Fibroblast of the aortic adventitia (primary cell): ENCODE measurements at places on chromosomes 4 and X. TPM values are rescaled to one million over a fixed set of nuclear protein-coding genes. Genes with fewer than 3 reads are reported as not detected.

The RAB33A gene
- 3.0 TPM in 1 of 2 replicates, not detected in the other for total RNA-seq

DNA sequence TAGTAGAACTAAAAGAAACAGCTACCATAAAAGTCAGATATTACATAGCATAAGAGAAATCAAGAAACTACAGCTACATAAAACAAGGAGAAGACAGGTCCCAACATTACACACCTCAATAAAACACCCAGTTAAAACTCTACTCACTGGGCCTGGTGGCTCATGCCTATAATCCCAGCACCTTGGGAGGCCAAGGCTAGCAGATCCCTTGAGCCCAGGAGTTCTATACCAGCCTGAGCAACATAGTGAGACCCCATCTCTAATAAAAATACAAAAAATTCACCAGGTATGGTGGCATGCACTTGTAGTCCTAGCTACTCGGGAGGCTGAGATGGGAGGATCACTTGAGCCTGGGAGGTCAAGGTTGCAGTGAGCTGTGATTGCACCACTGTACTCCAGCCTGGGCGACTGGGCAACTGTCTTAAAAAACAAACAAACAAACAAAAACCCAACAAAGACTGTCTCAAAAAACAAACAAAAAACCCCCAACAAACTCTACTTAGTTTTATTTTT, 15.2 kb upstream of the TXLNG start:
- no peak for DNase-seq

GRCh38 chrX:34656467-34656841, 631 bp downstream of the TMEM47 start:
- DNase-seq = no peak

DNA sequence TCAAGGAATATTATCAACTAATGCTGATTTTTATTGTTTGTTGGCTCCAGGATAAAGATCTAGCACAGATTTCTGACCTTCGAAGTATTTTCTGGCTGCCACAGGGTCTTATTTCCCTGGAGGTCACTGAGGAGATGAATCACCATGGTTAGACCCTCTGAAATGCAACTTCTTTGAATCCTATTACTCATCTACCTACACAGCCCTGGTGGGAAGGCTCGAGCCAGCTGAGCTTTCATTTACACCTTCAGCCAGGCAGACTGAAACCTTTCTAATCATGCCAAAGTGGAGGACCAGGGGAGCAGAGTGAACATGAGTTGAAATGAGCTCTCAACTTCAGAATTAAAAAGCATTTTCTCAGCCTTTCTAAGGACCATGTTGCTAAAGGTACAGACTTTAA, 130.5 kb downstream of the SMIM20 start:
- no peak for DNase-seq

- DNase-seq = peak; percentile 65
Observed at GRCh38 chrX:46325312-46325877, 219.8 kb downstream of the ZNF674 start.

GRCh38 chr4:182600093-182600492, 317.1 kb downstream of the DCTD start:
- no peak for DNase-seq

DNA sequence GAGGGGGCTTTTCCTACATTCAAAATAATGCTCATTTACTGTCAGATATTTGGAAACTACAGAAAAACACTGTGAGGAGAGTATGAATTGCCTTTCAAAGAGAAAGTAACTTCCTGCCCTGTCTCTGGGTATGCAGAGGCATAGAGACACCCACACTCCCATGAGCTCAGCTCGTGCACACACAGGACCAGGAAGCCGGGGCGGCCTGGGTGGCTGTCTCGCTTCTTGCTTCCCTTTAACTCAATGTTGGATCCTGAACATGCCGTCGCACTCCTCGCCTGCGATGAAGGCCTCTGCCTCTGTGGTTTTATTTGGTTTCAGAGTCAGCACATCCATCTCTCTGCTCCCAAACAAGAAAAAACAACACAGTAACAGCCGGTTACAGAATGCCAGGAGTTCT, 40.1 kb upstream of the GPR78 start:
- no peak for DNase-seq

- DNase-seq = no peak
Observed at GRCh38 chr4:14152834-14153519, 525.5 kb upstream of the BOD1L1 start.

The BST1 gene
- total RNA-seq = 19.7 and 54.9 TPM in 2 replicates

DNA sequence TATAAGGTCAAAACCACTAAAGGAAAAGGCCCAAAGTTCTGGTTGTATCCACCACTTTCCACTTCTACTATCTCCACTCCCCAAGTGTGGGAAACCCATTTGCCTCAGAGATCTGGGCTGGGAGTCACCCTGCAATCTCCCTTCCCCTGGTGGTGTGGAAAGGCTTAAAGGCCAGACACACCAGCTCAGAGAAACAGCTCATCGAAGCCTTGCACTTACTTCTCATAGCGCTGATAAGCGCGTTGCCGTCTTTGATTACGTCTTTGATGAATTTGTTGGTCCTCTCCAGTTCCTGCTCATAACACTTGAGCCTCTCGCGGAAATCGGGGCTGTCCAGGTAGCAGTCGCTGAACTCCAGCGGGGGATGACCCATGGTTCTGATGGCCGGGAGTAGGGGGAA, 647 bp downstream of the OPHN1 start:
- DNase-seq = peak; percentile 56

- DNase-seq = no peak
Observed at GRCh38 chr4:37765741-37766140, 60.7 kb upstream of the PGM2 start.

DNA sequence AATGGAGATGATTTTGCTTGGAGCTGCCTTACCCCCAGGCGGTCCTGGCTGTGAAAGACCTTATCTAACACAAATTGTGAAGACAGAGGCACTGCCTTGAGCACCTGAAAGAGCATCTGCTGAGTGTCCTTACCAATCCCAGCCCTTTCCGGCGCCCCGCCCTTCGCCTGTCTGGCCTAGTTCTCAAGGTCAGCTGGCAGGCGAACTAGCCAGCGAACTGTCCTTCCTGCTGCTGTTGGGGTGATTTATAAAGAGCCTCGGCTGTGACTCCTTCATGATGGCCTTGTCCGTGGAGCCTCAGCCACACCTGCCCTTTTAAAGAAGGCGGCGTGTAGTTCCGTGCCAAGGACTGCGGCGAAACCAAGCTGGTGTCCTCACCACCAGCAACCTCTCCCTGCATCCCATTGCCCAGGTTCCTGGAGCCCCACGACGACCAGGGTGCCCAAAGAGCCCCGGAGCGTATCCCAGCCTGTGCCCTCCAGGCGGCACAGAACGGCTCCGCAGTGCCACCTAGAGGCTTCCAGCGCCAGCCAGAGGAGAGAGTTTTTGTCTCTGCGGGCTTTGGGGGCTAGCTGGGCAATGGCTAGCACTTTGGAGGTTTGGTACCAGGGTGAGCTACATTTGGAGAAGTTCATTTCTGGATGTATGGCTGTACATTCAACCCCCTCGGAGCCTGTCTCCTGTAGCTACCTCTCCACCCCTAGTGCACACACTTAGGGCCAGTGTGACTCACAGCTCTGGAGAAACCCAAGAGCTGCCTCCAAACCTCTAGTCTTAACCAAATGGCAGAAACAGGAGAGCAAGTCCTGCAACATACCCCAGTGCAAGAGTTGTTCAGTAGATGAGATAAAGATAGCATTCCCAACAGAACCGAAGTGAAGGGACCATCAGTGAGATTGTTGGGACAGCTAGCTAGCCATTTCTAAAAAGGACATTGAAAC, 36.8 kb upstream of the VMA21 start:
- peak; percentile 2 for DNase-seq

DNA sequence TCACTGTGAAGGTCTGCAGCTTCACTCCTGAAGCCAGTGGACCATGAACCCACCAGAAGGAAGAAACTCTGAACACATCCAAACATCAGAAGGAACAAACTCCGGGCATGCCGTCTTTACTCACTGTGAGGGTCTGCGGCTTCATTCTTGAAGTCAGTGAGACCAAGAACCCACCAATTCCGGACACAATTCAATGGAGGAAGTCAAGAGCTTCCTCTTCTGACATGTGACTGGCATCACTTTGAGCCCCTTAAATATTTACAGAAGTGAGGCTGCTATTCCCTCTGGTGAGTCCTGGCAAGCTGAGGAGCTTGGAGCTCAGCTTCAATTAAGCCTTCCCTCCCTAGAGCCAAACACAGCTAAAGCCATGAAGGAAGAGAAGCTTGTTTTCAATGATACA, 103.5 kb upstream of the SRD5A3 start:
- DNase-seq = no peak

GRCh38 chrX:38313190-38313589, 14.1 kb downstream of the RPGR start:
- no peak for DNase-seq

DNA sequence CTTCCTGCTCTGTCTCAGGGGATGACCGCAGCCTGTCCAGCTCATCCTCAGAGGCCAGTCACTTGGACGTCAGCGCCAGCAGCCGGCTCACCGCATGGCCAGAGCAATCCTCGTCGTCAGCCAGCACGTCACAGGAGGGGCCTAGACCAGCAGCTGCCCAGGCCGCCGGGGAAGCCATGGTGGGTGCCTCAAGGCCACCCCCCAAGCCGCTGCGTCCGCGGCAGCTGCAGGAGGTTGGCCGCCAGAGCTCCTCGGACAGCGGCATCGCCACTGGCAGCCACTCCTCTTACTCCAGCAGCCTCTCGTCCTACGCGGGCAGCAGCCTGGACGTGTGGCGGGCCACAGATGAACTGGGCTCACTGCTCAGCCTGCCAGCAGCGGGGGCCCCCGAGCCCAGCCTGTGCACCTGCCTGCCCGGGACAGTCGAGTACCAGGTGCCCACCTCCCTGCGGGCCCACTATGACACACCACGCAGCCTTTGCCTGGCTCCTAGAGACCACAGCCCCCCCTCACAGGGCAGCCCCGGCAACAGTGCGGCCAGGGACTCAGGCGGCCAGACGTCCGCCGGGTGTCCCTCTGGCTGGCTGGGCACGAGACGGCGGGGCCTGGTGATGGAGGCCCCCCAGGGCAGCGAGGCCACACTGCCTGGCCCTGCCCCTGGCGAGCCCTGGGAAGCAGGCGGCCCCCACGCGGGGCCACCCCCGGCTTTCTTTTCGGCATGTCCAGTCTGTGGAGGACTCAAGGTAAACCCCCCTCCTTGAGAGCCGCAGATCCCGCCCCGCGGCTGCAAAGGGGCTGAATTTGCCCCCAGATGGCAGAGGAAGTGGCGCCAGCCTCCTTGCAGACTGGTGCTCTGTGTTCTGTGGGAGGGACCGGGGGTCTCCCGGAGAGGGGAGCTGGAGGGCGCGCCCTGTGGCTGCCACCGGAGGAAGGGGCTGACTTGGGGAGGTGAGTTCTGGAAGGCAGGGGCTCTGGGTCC, 29.9 kb downstream of the DOK7 start:
- DNase-seq = peak; percentile 4

The PPP1R2C gene
- not detected in 2 replicates for total RNA-seq

DNA sequence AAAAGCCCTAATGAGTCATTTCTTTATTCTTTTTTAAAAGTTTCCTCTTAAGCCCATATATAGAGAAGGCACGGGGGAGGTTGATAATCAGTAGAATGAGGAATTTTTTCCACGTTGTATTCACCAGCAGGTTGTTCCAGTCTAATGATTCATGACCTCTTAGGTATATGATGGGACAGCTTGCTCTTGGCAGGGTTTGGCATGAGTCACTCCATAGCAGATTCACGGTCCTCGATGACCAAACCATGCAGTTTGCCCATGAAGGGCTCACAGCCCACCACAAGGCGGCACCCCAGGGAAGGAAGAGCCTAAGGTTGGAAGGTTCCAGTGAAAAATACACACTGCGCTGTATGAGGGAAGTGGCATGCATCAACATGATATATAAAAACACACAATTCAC, 623.8 kb upstream of the DIPK2B start:
- peak; percentile 93 for DNase-seq

DNA sequence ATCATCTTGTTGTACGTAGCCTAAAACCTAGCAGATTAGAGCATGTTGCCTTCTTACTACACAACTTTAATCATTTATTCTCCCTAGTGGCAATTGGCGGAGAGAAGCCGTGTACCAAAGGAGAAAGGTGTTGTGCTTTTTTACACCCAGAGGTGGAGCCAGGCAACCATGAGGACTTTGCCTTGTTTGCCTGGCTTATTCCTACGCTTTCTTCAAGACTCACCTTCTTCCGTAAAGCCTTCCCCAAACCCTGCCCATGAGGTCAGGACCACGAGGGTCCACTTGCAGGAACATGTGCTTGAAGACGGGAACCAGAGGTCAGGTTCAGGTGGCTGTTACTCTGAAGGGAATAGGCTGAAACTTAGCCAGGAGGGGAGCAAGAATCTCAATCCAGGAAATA, 290.5 kb downstream of the RAB28 start:
- DNase-seq = no peak

The UBA6 gene
- 25.6 and 138 TPM in 2 replicates for total RNA-seq

DNA sequence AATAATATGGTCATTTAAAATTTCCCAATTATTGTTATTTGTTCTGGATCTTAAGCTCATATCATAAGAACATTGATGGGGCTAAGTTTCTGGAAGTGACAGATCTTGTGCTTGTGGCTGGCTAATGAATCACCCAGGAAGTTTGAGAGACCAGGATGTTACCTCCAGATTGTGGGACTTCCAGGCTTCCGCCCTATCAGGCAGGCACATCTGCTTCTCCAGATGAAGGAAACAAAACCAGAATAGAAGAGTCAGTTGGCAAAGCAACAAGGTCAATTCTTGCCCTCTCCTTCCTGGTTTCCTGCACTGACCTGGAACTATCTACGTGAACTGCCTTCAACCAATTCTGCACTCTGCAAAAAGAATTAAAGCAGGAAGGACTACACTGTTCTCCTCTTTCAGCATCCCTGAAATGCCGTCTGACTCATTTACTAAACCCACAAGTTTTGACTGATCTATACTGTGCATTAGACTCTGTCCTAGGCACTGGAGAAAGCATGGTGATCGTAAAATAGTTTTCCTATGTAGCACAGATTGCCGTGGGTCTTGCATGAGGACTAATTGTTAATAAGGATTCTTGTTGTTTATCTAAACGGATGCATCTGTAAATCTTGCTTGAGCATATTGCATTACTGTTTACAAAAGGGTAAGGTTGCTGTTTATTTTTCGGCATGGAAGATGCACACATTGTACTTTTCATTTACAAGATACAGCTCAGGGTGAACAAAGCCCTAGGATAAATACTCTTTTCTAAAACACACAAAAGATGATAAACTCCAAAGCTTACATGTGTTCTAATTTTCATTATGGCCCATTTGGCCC, 74.6 kb downstream of the AMELX start:
- no peak for DNase-seq

The NLGN3 gene
- total RNA-seq = 1.5 and 4.2 TPM in 2 replicates

GRCh38 chrX:81925812-81926211, 723.9 kb downstream of the SH3BGRL start:
- no peak for DNase-seq

DNA sequence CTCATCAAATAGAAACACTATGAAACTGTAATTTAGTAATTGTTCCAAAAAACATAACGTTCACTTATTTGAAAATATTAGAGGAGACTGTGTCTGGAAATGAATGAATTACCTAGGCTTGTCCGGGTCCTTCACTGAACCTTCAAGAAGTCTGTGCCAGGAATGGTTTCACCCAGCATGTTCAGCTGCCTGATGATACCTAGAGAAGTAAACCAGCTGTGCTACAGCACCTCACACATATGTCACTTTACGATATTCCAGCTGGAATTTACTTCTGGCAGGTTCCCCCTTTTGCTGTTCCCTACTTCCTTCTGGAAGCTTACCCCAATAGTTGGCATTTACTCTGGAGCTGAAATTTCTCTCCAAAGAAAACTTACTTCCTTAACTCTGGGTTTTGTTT, 906.5 kb downstream of the FAT4 start:
- DNase-seq = no peak

The ERAS gene
- total RNA-seq = not detected in 2 replicates

The LYAR gene
- total RNA-seq = 14.0 and 16.4 TPM in 2 replicates

GRCh38 chr4:71389149-71389827, 50.5 kb downstream of the SLC4A4 start:
- peak; percentile 77 for DNase-seq

The MID2 gene
- 5.1 and 14.6 TPM in 2 replicates for total RNA-seq
